ENCODE measurements at places on chromosomes 6 and 20.

DNA sequence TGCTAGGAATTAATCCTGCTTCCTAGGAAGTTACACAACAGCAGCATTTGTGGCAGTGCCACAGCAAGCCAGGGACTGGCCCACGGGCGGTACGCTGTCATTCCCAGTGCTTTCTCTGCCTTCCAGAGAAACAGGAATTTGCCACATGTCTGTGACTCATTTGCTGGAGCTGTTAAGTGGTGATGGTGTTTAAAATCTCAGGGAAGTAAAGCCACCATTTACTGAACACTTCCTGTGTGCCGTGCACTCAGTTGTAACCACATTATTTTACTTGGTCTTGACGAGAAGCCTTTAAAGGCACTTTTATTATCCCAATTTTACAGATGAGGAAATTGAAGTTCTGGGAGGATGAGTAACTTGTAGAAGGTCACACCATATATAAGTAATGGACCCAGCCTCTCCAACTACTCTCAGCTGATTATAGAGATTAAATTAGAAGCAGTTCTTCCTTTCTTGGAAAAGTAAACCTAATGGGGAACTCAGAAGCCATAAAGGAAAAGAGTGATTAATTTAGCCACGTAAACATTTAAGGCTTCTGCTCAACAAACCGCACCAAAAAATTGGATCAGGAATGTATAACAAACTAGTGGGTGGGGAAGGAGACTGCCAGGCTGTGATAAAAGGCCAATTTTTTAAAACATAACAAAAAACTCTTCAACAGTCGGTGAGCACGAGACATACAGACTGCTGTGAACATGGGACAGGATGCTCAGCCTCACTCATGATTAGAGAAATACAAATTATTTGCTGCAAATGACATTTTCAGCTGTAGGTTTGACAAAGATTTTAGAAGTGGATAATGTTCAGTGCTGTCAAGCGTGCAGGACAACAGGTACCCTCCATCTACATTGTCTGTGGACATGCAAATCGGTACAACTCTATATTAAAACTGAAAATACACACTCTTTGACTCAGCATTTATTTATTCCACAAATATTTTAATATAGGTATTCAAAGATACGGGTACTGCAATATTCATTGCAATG is 311.2 kb downstream of the NRN1 start:
- no peak for DNase-seq

GRCh38 chr6:13357551-13358075 is 29.3 kb upstream of the TBC1D7 start:
- no peak for DNase-seq

DNA sequence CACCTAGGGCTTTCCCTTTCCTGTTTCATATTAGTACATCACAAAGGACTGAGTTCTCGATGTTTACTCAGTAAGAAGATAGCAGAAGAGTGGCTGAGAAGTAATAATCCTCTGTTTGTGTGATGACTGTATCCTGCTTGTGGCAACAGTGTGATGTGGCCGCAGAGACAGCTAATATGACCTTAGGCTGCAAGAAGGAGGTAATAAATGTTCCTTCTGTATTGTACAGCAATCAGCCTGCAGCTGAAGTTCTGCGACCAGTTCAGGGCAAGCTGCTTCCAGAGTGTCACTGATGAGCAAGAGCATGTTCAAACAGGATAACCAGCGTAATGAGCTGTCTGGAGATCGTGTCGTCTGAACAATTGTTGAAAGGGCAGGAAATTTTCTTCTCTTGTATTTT is 70.9 kb downstream of the OPN5 start:
- no peak for DNase-seq

DNA sequence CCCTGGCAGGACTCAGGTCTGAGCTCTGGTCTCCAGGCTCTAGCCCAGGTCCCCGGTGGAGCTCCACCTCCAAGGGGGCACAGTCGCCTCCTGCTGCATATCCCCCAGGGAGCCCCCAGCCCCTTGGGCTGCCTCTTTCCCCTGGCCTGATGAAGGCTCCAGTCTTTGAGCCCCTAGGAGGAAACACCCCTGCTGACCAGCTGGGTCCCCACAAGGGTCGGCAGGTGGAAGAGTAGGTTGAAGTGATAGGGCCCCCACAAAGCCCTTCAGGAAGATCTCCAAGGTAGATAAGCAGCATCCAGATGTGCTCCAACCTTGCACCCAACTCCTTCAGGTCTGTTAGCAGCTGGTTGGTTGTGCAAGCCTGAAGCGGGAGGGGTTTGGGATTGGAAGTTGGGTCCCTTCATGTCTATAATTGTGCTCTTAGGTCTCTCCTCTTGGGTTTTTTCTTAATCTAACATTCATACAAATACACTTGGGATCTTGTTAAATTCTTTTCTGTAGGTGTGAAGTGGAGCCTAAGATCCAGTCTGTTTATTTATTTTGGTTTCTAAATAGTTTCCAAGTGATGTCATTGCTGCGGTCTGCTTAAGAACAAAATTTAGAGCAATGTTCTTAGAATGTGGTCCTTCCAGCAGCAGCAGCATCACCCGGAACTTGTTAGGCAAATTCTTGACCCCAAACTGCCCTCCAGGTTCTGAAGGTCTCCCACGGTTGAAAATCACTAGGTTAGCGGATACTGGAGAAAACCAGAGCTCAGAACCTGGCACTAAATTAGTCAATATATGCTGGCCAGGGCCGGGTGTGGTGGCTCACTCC is 5.1 kb downstream of the UBE2C start:
- no peak for DNase-seq

- DNase-seq = no peak
Measured at GRCh38 chr6:140537834-140538705, 1163.6 kb upstream of the CITED2 start.

- DNase-seq = no peak
Measured at GRCh38 chr20:61499859-61500554, 247.9 kb downstream of the CDH4 start.
